HTR-8/SVneo (cell line): ENCODE measurements at places on chromosomes 7 and 10.

- no peak for DNase-seq
Observed at GRCh38 chr7:103914147-103914899, 75.1 kb downstream of the RELN start.

- no peak for DNase-seq
Observed at GRCh38 chr10:49568235-49568634, 29.3 kb upstream of the ERCC6 start.

DNA sequence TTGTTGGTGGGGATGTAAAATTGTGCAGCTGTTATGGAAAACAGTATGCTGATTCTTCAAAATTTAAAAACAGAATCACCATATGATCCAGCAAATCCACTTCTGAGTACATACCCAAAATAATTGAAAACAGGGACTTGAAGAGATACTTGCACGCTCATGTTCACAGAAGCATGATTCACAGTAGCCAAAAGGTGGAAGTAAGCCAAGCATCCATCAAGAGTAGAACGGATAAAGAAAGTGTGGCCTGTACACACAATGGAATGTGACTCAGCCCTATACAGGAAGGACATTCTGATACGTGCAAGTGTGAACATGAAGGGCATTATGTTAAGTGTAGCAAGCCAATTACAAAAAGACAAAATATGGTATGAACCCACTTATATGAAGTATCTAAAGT lies 696.7 kb upstream of the CELF2 start:
- DNase-seq = no peak

DNA sequence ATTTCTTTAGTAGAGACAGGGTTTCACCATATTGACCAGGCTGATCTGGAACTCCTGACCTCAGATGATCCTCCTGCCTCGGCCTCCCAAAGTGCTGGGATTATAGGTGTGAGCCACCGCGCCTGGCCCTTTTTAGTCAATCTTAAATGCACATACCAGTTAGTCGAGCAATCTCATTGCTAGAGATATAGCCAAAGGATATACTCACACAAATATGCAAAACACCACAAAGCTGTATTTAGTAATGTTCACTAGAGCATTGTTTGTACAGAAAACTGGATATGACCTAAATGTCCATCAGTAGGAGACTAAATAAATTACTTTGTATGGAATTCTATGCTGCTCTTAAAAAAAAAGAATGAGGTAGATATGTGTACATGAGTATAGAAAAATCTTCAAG lies 24.5 kb upstream of the IL6 start:
- no peak for DNase-seq

DNA sequence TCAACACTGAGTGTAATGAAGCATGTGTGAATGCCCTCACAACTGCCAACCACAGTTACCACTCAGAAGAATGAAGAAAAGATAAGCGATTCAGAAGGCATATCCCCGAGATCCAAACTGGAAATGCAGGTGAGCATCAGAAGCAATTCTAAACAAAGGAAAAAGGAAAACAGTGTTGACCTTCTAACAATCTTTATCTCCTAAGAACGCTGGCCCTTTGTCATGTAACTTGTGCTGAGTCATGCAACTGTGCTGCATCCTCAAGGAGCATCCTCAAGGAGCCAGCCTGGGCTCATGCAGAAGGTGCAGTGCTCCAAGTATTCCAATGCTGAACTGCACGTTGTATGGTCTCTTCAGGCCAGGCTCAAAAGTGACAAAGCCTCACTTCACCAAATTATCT lies 30.6 kb downstream of the SEC61G start:
- DNase-seq = no peak

DNA sequence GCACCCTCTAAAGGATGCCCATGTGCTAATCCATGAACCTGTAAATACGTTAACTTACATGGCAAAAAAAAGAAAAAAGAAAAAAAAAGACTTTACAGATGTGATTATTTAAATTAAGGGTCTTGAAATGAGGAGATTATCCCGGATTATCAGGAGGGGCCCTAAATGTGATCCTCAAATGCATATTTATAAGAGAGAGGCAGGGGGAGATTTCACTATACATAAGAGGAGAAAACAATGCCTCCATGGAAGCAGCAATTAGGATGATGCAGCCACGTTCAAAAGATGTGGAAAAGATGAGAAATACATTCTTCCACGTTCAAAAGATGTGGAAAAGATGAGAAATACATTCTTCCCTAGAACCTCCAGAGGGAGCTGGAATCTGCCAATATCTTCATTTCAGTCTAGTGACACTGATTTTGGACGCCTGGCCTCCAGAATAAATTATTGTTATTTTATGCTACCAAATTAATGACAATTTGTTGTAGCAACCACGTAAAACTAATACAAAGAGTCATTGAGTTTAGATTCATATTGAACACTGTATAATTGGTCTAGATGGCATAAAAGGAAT lies 328.4 kb upstream of the GNAI1 start:
- peak; percentile 0 for DNase-seq

- DNase-seq = no peak
Observed at GRCh38 chr10:95474228-95475002, 86.8 kb downstream of the SORBS1 start.

DNA sequence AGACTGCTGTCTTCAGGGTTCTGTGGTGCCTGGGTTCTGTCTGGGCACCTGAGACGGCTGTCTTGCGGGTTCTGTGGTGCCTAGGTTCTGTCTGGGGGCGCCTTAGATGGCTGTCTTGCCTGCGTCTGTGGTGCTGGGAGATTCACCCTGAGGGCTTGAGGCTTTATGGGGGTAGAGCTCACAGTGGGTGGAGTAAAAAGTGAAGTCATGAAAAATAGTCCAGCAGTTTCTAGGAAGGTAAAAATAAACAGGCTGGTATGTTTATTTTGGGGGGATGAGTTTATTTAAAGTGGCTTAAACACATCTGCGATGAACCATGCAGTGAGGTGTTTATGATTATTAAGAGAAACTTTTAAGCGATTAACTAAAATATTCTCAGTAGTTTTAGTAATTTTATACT lies 64.2 kb downstream of the NKX6-2 start:
- DNase-seq = no peak

GRCh38 chr7:158021836-158022235 lies 565.8 kb downstream of the PTPRN2 start:
- no peak for DNase-seq

DNA sequence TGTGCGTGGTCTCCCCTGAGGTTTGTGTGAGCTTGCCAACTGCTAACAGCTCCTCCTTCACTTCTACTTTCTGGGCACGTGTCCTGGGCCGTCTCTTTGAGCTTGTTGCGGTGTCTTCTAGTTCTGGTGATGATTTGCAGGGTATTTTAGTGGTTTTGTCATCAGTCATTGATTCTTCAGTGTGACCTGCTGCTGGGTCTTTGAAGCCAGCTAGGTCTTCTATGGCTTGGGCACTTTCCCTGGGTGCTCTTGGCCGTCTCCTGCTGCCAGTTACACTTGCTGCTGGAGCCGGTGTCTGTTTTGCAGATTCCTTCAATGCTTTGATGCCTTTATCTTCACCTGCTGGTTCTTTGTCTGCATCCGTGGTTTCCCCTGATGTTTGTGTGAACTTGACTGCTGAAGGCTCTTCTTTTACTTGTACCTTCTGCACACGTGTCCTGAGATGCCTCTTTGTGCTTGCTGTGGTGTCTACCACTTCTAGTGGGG lies 23.0 kb downstream of the MKI67 start:
- DNase-seq = no peak
